ENCODE measurements at places on chromosomes 7 and 10.
A peak's percentile ranks its signal among the peaks of the same experiment; 100 is the strongest.

DNA sequence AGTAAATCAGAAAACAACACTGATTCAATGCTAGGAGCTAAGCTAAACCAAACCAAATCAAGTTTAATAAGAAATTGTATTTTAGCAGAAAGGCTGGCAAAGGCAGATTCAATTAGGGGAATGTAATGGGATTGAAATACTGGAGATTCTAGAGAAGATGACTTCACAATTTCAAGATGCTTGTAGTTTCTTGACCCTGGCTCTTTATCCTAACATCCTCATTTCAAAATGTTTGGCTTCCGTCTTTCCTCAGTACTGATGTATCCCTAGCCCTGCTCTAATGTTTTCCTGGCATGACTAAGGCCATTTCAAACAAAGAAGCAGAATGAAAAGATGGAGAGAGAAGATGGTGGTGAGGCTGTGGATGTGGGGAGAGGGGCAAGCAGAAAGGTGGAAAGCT lies 2.7 kb upstream of the JCAD start:
- no peak for DNase-seq

DNA sequence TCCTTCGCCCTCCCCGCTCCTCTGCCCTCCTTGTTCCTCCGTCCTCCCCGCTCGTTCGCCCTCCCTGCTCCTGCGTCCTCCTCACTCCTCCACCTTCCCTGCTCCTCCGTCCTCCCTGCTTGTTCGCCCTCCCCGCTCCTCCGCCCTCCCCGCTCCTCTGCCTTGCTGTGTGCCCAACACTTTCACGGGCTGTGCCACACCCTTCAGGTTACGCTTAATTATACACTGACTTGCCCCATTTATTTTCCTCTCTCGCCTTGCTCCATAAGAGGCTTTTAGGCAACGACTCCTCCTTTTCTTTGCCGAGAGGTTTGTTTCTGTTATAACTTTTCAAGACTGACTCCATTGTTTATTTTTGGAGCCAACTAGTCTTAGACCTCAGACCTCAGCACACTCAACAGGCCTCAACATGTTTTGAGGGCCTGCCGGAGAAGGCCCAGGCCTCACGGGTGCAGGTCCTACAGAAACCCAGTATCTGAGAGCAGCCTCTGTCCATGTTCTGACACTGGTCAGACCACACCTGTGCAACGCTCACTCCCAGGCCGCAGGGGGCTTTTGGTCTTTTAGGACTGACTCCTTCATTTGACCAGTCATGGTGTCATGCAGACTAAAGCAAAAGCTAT lies 18.2 kb upstream of the PRKAG2 start:
- peak; percentile 64 for DNase-seq

GRCh38 chr10:35480142-35480541 lies 125.0 kb upstream of the GJD4 start:
- no peak for DNase-seq

DNA sequence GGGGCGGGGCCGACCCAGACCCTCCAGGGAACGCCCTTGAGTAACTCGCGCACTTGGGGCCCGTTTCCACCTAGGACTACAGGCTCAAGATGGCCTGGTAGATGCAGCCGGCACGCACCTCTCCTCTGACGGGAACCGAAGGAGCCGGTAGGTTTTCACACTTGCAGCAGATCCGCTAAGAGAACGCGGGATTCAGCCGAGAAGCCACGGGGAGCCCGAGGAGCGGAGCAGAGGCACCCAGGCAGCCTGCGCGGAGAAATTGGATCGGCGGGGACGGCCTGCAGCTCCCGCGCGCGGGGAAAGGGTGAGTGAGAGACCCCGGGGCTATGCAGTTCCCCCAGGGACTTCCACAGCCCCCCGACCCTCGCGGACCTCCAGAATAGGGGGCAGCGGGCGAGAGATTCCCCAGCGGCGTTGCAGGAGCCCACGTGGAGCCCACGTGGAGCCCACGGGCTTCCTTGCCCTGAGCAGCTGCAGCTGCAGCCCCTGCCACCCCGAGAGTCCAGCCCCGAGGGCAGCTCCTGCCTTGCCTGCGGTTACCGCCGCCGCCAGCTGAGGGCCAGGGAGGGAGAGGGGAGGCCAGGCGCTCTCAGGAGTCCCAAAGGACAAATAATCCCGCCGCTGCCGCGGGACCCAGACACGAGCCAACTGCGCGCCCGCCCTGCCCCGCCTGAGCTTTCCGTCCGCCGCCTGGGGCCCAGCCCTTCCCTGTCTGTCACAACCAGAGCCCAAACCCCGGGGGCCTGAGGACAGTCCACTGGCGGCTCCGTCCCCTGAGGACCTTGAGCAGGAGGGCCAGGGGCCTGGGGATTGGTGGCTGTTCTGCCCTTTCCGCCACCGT lies 13.1 kb downstream of the IFT22 start:
- peak; percentile 80 for DNase-seq

GRCh38 chr7:132345543-132346129 lies 230.6 kb downstream of the PLXNA4 start:
- no peak for DNase-seq

- no peak for DNase-seq
Observed at GRCh38 chr10:24894309-24894708, 58.1 kb downstream of the PRTFDC1 start.

- no peak for DNase-seq
Observed at GRCh38 chr7:55552320-55553023, 19.8 kb downstream of the VOPP1 start.

DNA sequence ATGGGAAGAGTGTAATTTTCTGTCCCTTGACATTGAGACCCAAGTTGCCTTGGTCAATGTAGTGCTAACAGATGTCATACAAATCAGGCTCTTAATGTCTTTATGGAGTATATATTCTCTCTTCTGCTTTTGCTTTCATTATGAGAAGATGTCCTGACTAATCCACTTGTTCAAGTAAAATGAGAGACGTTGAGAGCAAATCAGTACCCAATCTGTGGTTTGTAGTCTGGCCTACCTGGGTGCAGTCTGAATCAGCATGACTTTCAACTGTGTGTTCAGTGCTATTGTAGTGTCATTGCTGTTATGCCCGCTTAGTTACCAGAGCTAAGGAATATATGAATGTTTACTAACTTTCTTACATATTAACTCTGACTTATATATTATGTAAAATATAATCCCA lies 612.4 kb downstream of the ANKRD7 start:
- no peak for DNase-seq

- DNase-seq, result no peak
Observed at GRCh38 chr10:21090609-21091082, 193.5 kb upstream of the NEBL start.

- DNase-seq, result no peak
Observed at GRCh38 chr7:7924303-7924702, 44.3 kb upstream of the GLCCI1 start.

- DNase-seq, result no peak
Observed at GRCh38 chr10:3530783-3531645, 254.0 kb downstream of the KLF6 start.

GRCh38 chr10:129970465-129971364 lies 6.6 kb upstream of the EBF3 start:
- DNase-seq, result no peak

GRCh38 chr10:12617191-12618175 lies 268.1 kb downstream of the CAMK1D start:
- DNase-seq, result no peak

GRCh38 chr7:144487901-144488300 lies 84.4 kb upstream of the NOBOX start:
- DNase-seq, result no peak

DNA sequence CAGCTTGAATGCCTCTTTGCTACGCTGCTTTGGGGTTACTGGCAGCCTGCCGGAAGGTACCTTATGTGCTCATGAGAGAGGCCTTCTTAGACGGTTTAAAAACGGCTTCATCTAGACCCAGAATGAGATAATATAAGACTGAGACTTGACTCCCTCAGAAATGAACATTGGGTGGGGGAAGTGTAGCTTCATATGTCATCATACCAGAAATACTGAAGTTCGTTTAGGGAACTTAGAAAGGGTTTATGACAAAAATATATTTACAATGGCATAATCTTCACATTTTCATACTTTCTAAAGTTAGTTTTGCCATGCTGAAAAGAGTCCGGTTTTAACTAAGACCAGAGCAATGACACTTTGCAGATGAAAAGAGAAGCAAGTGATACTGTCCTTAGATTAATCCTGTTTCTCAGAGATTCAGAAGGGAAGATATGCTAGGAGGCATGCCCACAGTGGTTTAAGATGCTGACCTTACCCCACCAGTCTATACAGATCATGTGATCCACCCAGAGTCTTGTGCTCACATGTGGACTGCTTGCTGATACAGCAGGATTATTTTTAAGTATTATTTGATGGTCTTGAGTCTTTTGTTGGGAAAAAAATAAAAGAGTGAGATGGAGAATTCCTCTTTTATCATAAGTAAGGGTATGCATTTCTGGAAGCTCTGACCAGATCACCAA lies 40.8 kb upstream of the HGF start:
- no peak for DNase-seq

- no peak for DNase-seq
Observed at GRCh38 chr10:112678581-112678980, 231.6 kb downstream of the VTI1A start.

GRCh38 chr10:18719811-18720210 lies 60.6 kb downstream of the ARL5B start:
- no peak for DNase-seq

- DNase-seq, result no peak
Observed at GRCh38 chr7:51090411-51090810, 226.2 kb downstream of the COBL start.

DNA sequence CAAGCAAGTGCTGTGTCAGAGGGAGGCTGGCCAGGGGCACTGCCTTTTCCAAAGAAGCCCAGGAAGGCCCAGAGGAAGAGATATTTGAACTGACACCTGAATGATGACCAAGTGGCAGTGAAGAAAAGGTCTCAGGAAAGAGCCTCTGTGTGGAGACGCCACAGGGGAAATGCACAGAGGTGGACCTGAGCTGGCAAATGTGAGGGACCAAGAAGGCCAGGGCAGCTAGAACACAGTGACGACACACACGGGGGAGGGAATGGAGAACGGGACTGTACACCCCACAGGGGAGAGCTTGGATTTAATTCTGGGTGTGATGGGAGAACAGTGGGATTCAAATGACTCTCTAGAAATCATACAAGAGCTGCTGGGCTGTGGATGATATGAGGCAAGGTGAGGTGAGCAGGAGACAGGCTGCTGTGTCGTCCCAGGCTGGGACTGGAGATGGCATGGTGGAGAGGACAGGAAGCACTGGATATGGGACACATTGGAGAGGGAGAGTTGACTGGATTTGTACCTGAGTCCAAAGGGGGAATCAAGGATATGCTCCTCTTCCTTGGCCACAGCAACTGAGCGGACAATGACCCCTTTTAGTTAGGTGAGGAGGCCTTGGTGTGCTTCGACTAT lies 84.2 kb upstream of the DDC start:
- no peak for DNase-seq

GRCh38 chr7:18861514-18862118 lies 255.8 kb downstream of the TWIST1 start:
- DNase-seq, result no peak

DNA sequence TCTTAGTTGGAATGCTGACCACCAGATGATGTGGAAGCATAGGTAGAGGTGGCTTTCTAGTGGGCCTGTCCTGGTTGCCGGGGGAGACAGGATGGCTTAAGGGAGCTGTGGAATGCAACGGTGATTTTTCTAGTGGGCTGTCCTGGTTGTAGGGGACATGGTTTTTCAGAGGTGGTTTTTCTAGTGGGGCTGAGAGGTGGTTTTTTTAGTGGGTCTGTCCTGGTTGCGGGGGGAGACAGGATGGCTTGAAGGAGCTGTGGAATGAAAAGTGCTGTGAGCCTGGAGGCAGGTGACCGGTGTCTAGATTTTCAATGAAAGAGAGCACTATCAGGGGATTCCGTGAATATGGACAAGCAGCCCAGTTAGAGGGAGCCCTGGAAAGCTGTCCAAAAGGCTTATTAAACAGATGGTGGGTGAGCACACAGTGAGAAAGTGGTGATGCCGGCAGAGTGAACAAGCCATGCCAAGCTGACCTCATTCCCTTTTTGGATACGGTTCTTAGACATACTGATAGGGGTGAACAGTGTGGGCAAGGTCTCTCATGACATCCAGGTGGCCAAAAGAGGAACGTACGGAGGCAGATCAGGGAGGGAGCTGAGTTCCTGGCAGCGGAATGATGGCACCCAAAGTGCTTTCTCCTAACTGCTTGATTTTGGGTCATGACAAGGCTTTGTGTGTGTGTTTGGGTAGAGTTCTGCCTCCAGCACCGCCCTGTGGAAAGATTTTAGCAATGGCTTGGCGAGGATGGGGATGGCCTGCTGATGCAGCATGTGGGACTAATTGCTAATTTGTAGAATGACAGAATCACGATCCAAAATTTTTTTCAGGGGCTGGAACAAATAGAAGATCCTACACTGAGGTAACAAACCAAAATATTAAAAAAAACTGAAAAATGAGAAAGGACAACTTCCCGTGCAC lies 126.6 kb downstream of the TMEM178B start:
- no peak for DNase-seq

- peak; percentile 38 for DNase-seq
Observed at GRCh38 chr10:17910125-17910789, 41.5 kb upstream of the SLC39A12 start.

DNA sequence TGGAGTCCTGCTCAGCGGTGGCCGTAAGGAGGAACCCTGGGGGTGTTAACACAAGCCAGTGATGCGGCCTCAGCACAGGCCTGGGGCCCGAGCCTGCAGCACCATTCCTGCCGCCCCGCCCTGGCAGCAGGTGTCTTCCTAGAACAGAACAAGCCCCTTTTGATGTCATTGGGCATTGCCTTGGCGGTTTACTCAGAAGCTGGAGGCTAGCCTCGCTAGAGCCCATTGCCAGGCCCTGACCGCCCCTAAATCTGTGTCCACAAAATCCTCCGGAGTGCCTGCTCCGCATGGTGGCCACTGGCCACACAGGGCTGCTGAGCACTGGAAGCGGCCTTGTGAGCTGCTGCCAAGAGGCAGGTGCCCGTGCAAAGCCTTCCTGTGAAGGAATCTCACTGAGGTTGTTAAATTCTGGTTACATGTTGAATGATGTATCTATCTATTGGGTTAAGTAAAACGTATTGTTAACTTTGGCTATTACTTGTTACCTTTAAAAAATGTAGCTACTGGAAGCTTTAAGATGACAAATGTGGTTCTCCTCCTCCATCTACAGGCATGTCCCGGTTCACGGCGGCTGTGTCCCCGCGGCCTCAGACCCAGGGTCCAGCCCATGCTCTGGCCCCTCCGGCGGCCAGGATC lies 1.2 kb upstream of the INPP5A start:
- DNase-seq, result peak; percentile 56

Data from left colon (tissue), 2 donors.